ENCODE measurements at places on chromosomes 2 and 18.

DNA sequence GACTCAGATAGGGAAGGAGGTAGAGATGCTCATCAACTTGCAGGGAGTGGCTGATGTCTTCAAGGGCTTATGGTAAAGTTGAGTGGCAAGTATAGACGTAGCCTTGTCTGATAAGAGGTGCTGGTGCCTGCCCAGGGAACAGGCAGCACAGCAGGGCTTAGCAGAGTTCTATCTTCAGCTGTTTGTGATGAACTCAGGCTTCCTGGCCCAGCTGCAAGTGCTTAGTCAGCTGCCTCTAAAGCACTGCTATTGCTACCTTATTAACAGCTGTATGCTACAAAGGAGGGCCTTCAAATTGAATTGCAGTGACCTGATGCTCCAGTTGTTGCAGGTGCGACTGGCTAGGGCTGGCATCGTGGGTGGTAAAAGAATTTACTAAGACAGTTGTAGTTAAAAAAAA is 82.1 kb downstream of the TSN start:
- DNase-seq: no peak

- no peak for DNase-seq
Measured at GRCh38 chr2:197559681-197560080, 43.8 kb downstream of the MOB4 start.

- no peak for DNase-seq
Measured at GRCh38 chr2:231163011-231163410, 35.4 kb upstream of the ARMC9 start.

DNA sequence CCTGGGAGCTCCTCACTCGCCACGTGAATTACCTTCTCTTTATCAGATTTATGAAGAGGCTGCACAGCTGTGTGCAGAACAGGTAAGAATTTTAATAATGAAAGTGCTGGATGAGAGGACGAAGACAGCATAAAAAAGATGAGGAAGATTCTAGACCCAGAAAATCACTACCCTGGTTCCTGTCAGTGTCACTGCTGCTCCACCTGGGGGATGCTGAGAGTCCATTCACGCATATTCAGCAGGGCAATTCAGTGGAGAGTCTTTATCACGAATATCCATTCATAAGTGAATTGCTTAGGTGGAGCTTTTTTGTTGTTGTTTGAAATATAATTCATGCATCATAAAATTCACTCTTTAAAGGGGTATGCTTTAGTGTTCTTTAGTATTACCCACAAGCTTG is 52.0 kb downstream of the MRPL33 start:
- DNase-seq: no peak

DNA sequence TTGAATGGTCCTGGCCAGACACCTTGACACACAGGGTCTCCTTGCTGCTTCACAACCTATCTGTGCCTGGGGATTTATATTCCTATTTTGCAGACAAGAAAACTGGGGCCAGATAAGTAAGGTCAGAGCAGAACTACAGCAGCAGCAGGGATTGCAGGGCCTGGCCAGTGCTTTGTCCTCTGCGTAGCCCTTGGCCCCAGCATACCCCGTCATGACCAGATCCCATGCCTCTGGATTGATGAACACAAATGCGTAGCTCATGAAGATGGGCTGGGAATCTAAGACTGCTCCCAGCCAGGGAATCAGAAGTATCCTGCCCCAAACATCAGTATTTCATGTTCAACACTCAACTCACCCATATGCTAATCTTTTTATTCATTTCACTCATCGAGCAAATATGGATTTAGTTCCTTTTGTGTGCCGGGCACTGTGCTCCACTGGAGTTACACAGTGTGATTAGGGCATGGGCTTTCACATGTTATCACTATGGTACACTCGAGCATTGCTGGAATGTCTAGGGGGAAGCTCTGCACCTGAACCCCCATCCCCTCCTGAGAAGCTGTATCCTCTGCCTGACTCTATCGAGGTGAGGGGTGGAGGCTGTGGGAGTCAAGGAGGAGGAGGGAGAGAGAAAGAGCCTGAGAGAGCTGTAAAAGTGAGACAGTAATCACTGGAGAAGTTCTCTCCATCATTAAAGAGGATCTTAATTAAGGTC is 143.3 kb downstream of the CYP26B1 start:
- DNase-seq: no peak

DNA sequence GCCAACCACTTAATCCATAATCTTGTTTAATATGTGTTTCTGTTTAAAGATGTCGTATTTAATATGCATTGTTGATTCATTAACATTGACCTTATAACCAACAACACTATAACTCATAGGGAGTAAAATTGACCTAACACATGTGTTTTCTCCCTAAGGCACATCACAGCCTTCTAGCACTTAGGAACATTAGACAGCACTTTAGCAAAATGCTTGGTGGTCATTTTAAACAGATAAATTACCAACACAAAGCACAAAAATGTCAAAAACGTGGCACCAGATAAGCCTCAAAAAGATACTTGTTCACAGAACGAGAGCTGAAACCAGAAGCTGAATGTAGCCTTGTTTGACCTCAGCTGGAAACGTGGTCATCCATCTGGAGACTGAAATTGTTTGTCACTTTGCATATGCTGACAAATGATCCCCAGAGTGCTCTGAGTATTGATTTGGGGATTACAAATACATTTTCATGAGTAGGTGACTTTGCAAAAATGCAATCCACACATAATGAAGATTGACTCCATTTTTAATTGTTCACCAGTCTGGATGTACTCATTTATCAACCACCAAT is 139.2 kb downstream of the CCDC102B start:
- DNase-seq: no peak

All from GM12864 (cell line).